ENCODE measurements at places on chromosomes 11 and 22. TPM values are rescaled to one million over a fixed set of nuclear protein-coding genes. Genes with fewer than 3 reads are reported as not detected.

Gene TMPRSS5
- not detected for total RNA-seq

- no peak for DNase-seq
Observed at GRCh38 chr11:113634940-113635575, 71.0 kb downstream of the TMPRSS5 start.

DNA sequence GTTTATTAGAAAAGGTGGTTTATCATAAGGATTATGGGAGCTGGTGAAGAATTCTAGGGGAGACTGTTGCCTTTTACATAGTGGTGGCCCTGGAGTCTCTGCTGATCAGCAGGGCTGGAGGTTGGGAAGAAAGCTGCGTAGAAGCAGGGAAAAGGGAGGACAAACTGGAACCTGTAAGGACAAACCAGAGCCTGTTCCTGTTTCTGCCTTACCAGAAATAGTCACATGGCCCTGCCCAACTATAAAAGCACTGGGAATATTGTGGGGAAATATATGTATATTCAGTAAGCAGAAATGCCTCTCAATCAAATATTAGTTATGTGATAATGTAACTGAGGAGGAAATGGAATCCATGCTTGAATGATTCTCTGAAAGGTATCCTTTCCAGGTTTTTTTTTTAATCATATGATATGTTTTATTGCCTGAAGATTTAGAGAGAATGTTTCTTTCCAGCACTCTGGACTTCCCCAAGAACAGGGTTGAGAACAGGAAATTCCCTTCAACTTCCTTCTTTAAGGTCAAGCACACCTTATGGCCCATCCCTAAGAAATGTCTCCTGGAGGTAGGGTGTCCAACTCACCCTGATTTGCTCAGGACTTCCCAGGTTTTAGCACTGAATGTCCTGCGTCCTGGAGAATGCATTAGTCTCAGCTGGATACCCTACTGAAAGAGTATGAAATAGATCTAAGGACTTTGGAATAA, 33.9 kb upstream of the SCUBE2 start:
- no peak for DNase-seq

DNA sequence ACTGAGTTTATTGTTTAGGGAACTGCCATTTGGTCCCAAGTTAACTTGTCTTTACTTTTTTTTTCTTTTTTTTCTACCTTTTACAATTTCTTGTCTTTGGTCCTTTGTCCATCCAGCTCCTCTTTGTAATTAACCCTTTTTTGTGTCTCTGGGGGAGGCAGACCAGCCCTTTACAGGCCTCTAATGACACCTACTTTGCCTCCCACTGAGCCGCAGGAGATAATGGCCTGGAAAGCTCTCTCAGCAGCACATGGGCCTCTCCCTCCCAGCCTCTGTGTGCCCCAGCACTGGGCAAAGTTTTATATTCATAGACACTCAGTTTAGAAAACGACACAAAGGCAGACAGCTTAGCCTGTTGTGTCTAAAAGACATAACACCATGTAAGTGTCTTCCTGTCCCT, 480.4 kb downstream of the SOX6 start:
- DNase-seq, result no peak

Gene SYT8
- total RNA-seq, result not detected

DNA sequence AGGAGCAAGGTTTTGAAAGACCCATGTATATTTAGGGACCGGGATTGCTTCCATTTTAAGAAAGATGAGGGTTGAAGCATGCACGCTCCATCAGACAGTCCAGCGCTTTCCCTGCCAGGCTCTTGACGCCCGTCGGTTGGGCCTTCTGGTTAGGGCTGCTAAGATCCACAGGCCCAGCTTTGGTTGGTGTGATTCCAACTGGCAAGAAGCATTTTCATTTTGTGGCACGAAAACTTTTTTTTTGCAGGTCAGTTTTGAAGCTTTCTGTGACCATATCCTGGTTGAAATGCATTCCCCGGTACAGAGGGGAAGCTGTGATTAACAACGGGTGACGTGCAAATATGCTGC, 34.3 kb upstream of the MPPED1 start:
- DNase-seq, result peak; percentile 34

- peak; percentile 85 for DNase-seq
Observed at GRCh38 chr11:82995754-82996398, 75.8 kb downstream of the RAB30 start.

- no peak for DNase-seq
Observed at GRCh38 chr11:119109843-119110242, 2.7 kb downstream of the C2CD2L start.

DNA sequence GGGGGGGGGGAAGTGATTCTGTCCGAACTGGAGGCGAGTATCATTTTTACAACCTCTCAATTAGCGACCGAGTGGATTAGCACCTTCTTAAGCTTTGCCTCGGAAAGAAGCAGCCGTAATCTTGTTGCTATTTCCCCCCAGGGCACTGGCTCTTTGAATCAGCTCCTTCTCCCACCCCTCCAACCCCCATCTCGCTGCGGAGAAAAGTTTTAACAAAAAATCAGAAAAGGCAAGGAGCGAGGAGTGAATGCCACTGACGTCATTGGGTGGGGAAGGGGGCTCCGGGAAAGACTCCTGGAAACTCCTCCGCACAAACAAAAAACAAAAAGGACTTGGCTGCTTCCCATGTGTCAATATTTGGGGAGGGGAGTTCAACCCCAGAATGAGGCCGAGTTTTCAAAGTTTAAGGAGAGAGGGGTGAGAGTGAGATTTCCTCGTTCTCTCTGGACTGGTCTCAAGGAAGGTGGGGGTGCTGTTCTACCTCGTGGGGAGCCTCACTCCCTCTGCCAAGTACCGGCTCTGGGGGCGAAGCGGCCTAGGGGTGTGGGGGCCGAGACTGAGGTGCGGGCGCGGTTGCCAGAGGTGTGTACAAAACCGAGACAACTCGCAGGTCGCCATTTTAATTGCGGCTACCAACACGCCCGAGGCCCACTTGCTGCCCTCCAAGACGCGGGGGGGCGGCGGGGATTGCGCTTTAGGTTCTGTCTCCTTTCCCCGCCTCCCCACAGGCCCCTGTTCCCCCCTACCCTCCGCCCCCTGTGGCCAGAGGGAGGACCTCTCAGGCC, 2.5 kb upstream of the PAX6 start:
- DNase-seq, result no peak

DNA sequence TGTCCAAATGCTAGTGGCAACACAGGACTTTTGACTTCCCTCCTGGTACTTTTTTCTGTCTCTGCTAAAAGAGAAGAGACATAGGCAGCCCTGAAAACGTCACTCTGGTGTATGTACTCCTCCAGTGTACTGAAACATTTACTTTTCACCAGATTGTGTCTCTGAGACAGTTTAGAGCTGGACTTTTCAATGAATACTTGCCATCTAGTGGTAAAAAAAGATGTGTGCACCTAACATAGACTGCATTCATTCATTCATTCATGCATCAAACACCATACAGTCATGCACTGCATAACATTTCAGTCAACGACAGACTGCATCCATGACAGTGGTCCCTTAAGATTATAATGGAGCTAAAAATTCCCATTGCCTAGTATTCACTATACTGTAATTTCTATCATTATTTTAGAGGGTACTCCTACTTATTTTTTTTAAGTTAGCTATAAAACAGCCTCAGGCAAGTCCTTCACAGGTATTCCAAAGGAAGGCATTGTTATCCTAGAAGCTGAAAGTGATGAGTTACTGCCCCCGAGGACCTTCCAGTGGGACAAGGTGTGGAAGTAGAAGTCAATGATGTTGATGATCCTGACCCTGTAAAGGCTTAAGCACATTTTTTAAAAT, 186.2 kb downstream of the SPON1 start:
- DNase-seq, result peak; percentile 15

DNA sequence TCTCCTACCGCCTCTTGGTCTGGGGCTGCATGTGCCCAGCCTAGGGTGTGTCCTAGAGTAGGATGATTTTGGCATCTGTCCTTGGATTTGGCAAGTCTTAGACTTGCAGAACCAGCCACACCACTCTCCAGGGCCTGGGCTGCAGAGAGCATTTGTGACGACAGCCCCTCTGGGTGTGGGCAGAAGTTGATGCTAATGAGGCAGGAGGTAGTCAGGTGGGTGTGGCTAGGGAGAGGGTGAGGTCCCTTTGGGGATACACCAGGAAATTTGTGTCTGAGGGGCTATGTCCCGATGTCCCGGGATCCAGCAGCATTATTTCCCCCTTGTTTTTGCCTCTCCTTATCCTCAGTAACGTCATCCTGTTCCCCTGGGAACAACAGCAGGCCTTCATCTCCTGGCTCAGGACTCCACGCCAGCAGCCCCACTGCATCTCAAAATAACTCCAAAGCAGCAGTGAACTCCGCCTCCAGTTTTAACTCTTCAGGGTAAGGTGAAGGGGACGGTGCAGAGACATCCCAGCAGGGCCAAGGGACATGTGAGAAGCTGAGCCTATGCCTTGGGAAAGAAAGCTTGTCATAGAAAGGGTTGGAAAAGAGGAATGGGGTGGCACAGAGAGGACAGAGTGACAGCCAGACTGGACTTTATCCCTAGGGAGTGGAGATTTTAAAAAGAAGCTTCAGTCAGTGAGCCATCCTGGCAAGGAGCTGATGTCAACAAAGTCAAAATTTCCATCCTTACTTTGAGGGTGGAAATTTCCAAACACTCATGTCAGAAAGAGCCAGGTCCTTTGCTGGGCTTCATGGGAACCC, 8.0 kb upstream of the TLCD5 start:
- DNase-seq, result no peak

Gene MYEOV
- total RNA-seq, result 13.6 TPM

GRCh38 chr22:33854724-33855123, 65.6 kb downstream of the LARGE1 start:
- no peak for DNase-seq

DNA sequence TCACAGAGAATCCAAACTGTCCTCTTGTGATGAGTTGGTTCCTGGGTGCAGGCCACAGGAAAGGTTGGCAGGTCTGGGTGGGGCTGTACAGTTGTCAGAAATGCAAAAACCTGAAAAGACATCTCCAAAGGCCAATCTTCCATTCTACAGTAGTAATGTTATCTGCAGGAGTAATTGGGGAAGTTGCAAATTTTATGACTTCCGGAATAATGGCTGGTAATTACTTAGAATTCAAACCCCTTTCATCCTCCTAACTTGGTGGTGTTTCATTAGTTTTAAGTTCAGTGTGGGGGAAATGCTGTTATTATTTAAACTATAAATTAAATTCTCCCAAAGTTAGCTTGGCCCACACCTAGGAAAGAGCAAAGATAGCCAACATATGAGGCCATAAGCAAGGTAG, 64.7 kb upstream of the FAT3 start:
- DNase-seq, result no peak

Gene ST14
- total RNA-seq, result not detected

DNA sequence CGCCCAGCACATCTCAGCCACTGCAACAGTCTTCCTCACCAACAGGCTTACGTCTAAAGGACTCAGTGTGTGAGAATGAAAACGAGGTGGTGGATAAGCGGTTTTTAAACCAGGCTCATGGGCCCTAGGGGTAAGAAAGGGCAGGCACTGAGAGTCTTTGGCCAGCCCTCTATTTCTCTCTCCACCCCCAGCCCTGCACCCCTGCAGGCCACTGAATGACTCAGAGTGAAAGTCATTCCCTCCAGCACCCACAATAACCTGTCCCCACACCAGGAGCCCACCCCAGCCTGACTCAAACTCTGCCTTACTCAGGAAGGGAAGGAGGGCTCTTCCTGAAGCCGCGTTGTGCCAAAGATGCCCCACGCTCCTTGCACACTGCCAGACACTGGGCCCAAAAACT, 72.0 kb downstream of the LARGE1 start:
- peak; percentile 87 for DNase-seq

- peak; percentile 18 for DNase-seq
Observed at GRCh38 chr22:29167032-29167911, 38.4 kb upstream of the EMID1 start.

GRCh38 chr11:131814108-131814507, 443.7 kb downstream of the NTM start:
- DNase-seq, result no peak

DNA sequence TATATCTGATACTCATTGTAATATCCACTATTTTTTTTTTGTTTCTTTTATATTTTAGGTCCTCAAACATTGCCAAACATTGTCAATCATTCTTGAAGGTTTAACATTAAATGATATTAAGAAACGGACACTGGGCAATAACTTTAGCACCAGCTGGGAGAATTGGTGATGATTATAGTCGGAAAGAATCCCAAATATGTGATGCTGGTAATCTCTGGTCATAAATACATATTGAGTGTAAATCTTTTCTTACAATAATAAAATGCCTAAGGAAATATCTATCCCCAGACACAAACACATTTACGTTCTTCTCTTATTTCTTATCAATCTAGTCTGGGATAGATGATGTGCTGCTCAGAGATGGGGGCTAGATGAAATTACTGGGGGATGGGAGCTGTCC, 25.2 kb downstream of the OR51E2 start:
- no peak for DNase-seq

Gene PRG3
- not detected for total RNA-seq

Gene MAPK8IP1
- 8.5 TPM for total RNA-seq

Gene BAIAP2L2
- 16.2 TPM for total RNA-seq

Gene CCDC116
- 0.29 TPM for total RNA-seq

GRCh38 chr22:30192427-30192826, 54.1 kb downstream of the LIF start:
- DNase-seq, result no peak

Gene CHADL
- total RNA-seq, result not detected

DNA sequence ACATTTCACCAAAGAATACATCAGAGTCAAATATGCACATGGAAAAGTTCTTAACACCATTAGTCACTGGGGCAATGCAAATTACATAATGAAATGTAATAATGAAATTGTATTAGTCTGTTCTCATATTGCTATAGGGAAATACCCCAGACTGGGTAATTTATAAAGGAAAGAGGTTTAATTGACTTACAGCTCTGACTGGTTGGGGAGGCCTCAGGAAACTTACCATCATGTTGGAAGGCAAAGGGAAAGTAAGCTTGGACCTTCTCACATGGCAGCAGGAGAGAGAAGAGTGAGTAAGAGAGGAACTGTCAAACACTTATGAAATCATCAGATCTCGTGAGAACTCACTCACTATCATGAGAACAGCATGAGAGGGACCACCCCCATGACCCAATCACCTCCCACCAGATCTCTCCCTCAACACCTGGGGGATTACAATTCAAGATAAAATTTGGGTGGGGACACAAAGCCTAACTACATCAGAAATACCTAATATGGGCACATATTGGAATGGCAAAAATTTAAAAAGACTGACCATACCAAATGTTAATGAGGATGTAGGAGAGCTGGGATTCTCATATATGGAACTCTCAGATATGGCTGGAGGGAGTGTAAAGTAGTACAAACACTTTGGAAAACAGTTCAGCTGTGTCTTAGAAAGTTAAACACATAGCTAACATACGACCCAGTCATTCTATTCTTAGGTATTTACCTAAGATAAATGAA, 65.1 kb upstream of the CD44 start:
- no peak for DNase-seq

GRCh38 chr11:73453562-73453961, 77.4 kb downstream of the RELT start:
- no peak for DNase-seq

- no peak for DNase-seq
Observed at GRCh38 chr11:8259306-8259959, 4.2 kb downstream of the LMO1 start.

- DNase-seq, result no peak
Observed at GRCh38 chr11:34625576-34625975, 4.7 kb downstream of the EHF start.

GRCh38 chr22:37431801-37432707, 4.8 kb upstream of the ELFN2 start:
- peak; percentile 98 for DNase-seq

Gene CARNS1
- total RNA-seq, result not detected

- DNase-seq, result no peak
Observed at GRCh38 chr11:11561991-11562390, 59.8 kb downstream of the GALNT18 start.

Gene LDHAL6A
- total RNA-seq, result not detected

- DNase-seq, result no peak
Observed at GRCh38 chr11:124096364-124096763, 18.9 kb upstream of the VWA5A start.

All from Daoy (cell line).